RPMI8226 (cell line): ENCODE measurements at places on chromosomes 12 and 14.
A peak's percentile ranks its signal among the peaks of the same experiment; 100 is the strongest.

DNA sequence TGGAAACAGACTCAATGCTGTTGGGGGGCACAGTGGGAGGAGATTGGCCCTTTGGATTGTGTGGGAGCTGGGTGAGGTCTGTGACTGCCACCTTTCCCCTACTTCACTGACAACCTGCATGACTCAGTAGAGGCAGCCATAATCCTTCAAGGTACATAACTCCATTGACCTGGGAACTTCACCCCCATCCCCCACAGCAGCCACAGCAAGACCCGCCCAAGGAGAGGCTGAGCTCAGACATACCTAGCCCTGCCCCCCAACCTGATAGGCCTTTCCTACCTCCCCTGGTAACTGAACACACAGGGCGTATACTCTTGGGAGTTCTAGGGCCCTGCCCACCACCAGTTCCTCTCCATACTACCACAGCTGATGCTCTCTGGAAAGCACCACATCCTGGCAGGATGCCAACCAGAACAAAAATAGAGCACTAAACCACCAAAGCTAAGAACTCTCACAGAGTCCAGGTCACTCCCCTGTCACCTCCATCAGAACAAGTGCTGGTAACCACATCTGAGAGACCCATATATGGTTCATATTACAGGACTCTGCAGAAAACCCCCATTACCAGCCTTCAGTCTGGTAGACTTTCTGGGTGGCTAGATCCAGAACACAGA lies 703.9 kb downstream of the FSCB start:
- DNase-seq = peak; percentile 30

- DNase-seq = no peak
Measured at GRCh38 chr12:24553259-24553658, 395.6 kb downstream of the BCAT1 start.

DNA sequence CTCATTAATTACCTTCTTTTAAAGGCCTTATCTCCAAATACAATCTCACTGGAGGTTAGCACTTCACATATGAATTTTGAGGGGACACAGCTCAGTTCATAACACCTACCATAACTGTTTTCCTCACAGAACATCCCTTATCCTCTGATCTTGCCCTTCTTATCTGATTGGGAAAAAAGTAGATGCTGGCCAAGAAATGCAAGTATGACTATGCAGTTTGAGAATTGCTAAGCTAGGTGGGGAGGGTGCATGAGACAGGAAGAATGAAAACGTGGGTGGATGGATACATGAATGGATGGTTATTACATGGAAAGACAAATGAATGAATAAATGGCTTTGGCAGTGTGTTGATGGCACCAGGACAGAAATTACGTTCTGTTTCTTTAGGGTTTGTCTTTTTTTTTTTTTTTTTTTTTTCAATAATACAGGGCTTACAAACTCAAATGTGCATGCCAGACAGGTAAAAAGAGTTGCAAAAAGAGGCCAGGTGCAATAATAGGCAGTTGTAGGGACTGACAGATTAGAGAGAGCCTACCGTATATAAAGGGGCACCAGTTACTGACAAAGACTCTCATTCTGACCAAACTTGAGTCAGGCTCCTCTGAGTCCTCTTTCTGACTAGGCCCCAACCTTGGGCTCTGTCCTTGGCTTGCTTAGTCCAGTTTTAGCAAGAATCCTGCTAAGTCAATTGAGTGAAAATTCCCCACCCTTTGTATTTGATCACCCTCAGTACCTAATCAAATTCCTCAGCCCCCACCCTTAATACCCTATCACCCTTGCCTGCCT lies 304.9 kb downstream of the ZFP36L1 start:
- DNase-seq = no peak

DNA sequence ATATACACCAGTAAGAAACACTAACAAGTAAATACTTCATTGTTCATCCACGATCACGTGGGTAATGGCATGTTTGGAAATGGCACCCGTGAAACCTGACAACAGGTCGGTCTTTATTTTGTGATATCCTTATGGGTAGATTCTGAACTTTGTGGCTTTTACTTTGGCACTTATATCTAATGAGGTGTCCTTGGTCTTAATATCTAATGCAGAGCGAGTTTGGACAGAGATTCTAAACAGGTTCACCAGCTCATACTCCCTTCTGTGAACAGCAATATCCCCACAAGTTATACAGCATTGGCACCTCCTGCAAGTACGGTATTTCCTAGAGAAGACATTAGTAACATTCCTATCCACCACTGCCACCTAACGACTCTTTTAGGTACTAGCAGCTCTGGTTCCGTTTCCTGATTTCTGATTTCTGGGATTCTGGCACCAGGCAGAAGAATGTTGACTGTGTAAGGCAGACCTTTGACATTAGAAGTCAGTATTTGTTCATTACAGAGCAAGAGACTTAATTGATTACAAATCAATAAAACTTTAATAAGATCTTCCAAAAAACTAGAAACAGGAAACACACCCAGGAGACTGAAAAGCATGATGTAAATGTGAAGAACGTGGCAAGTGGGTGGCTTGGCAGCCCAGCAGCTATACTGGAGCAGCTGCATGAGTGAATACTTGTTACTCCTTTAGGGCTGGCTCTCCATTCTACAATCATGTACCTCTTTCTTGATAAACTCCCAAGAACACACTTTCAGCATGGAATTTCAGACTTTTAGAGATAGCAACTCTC lies 2.5 kb downstream of the ANG start:
- peak; percentile 55 for DNase-seq

GRCh38 chr12:43740511-43741100 lies 18.0 kb downstream of the PUS7L start:
- no peak for DNase-seq

DNA sequence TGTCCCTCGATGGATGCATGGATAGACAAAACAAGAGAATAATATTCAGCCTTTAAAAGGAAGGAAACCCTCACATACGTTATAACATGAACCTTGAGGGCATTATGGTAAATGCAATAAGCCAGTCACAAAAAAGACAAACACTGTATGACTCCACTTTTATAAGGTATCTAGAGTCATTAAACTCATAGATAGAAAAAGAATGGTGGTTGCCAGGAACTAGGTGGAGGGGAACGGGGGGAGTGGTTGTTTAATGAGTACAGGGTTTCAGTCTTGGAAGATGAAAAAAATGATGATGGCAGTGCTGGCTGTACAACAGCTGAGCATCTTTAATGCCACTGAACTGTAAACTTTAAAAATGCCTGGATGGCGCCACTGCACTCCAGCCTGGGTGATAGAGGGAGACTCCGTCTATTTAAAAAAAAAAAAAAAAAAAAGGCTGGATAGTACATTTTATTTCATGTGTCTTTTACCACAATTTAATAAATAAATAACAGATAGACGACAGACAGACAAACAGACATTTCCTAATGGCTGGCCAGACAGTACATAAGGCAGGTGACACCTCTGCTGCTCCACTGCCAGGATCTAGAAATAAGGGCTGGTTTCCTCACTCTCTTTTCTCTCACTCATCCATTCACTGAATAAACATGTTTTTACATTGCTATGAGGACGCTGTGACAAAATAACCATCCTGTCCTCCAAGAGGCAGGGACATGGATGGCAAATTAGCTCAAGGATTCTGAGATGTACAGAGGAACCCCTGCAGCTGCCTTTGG lies 118.8 kb downstream of the FOXN3 start:
- DNase-seq = no peak

DNA sequence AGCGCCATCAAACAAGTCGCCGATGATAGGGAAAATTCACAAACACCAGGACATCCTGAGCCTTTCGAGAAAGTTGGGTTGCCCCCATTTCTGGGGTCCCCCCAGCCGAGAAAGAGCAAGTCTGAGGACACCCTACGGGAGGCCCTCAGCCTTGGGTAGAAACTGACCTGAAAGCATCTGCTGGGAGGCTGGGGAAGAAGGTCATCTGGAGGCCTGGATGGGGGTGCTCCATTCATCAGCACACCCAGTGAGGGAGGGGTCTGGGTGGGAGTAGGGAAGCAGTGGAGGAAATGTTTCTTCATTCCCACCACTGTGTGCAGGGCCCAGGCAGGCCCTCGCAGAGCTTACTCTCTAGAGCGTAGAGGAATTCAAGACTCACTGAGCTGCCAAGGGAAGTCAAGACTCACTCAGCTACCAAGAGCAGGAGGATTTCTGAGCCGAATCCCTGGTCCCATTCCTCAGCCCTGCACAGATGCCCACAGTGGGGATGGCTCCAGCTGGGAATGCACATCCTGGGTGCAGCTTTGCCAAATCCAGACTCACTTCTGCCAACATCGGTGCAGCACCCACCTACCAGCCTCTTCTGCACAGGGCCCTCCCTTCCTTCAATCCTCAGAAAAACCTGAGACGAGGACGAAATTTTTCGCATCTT lies 38.1 kb downstream of the DIO3 start:
- no peak for DNase-seq

DNA sequence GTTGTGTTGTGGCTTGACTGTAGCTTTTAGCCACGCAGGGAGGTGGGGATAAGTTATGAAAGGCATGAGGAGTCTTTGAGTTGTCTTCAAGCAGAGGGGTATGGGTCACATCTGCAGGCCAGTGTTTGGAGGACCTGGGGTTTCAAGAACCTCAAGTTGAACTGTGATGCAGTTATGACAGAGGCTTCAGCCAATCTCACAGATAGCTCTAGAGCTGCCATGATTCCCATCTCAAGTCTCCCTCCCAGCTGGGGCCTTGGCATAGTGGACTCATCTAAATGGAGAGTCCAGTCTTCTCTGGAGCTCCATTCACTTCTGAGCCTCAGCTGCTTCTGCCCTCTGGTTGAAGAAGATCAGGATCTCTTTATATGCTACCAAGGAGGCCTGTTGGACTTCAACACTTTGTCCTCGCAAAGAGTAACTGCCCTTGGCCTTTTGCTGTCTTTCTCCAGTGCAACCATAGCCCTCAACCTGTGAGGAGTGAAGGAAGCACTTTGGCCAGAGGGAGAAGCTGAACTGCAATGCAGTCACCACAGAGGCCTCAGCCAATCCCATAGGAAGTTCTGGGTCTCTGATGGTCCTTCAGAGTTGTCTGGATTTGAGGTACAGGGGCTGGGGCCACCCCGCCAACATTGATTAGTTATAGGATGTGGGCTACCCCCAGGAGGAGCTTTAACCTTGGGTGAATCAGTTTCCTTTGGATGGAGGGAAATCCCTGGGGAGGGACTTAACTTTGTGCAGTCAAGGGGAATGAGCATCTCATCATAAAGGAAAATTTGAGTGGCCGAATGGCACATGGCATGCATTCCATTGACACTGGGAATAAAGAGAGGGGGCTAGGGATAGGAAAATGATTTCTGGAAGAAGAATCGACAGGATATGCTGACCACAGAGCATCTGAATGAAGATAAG lies 230.5 kb downstream of the PCNX1 start:
- DNase-seq = no peak

GRCh38 chr12:120352117-120352516 lies 16.8 kb downstream of the MSI1 start:
- DNase-seq = no peak

DNA sequence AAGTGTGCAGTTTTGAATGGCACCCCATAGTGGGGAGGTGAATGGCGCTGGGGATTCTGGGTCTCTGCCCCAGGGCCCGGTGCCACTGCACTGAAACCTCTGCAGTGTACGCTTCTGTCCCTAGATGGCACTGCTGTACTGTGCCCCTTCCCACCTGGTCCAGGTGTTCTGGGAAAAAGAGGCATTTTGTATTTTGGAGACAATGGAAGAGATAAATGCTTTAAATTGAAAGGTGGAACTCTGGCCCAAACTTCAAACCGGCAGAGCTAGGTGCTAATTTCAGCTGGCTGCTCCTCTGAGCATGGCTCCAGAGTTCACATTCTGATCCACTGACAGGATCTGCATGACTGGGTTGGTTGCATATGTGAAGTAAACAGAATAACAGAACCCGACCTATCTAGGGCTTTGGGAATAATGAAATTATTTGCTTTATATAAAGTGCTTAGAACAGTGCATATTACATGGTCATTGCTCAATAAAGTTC lies 52.2 kb downstream of the KRT80 start:
- peak; percentile 79 for DNase-seq

DNA sequence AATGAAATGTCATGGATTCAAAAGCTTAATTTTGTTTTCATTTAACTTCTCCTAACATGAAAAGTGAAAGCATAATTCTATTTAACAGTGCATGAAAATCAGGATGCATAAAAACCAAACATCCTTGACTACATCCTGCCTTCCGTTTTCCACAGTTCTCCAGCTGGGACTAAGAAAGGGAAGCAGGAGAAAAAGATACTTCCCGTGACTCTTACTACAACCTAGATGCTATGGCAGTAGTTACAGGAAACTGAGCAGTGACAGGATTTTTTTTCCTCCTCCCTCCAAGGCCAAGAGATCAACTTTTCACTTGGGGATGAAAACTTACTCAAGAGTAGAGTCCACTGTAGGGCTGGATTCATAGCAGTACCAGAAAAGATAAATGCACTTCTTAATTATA lies 2.6 kb downstream of the EXOC5 start:
- DNase-seq = no peak

GRCh38 chr12:24728366-24728765 lies 220.5 kb downstream of the BCAT1 start:
- DNase-seq = peak; percentile 25

GRCh38 chr12:116188581-116188980 lies 88.9 kb downstream of the MED13L start:
- DNase-seq = no peak

GRCh38 chr12:94230357-94230905 lies 82.1 kb downstream of the PLXNC1 start:
- no peak for DNase-seq

GRCh38 chr12:87425942-87426554 lies 603.2 kb downstream of the C12orf50 start:
- DNase-seq = no peak

- DNase-seq = no peak
Measured at GRCh38 chr12:1692226-1692625, 1.4 kb downstream of the ADIPOR2 start.

GRCh38 chr14:68662392-68662791 lies 130.5 kb downstream of the ZFP36L1 start:
- DNase-seq = no peak

DNA sequence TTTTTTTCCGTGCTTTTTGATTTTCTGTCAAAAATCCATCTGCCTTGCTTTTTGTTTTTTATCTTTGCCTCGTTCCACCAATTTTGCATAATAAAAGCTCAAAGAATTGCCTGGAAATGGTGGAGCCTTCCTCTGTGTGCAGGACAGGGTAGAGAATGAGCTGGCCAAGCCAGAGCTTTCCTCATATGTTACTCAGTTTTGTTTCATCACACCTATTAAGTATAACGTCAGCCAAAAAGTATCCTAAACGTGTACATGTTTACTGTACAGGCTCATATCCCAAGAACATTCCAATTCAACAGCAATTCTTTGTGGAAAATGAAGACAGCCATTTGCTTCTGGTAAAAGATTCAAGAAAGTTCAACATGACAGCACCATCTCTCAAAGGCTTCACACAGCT lies 191.2 kb upstream of the LMNTD1 start:
- no peak for DNase-seq

DNA sequence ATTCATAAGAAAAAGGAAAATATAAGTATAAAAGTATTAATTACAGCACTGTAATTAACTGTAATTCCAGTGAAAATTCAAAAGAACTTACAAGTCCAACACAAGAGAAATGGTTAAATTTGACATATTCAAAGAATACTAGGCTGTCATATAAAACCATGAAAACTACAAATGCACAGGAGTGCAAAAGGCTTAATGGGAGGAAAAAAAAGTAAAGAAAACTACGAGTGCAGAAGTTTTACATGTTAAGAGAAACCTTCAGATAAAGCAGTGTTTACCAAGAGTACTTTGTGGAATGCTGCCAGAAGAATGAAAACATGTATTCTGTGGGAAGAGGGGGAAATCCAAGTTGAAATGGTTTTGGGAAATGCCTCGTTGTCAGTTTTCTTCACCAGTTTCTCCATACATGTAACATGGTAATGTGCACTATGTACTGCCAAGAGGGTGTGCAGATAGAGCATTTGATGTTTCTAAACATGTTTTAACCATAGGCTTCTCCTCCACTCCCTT lies 9.1 kb downstream of the HEATR5A start:
- DNase-seq = no peak
